ENCODE measurements at places on chromosomes 11 and 22. TPM values are rescaled to one million over a fixed set of nuclear protein-coding genes. Genes with fewer than 3 reads are reported as not detected.

- no peaks in the 10 kb centered on the region for H3K27me3 ChIP-seq
- H3K27ac ChIP-seq = no peak overlapping the region
- H3K4me3 ChIP-seq = peak overlapping the region; percentile 31
- H3K4me1 ChIP-seq = no peaks in the 10 kb centered on the region
- DNase-seq = peak; percentile 59
These were observed 1.9 kb upstream of the PEX26 start for GRCh38 chr22:18075720-18076497.

- no peaks in the 10 kb centered on the region for H3K36me3 ChIP-seq
- H3K27me3 ChIP-seq = no peaks in the 10 kb centered on the region
- H3K27ac ChIP-seq = no peak overlapping the region
- H3K4me1 ChIP-seq = no peaks in the 10 kb centered on the region
- H3K4me3 ChIP-seq = no peak overlapping the region
- no peak for DNase-seq
These were observed 182.8 kb upstream of the SESN3 start for GRCh38 chr11:95413761-95414160.

- H3K27ac ChIP-seq = no peak overlapping the region
- H3K4me3 ChIP-seq = no peak overlapping the region
- no peaks in the 10 kb centered on the region for H3K4me1 ChIP-seq
- no peaks in the 10 kb centered on the region for H3K27me3 ChIP-seq
- no peak for DNase-seq
These were observed 3.3 kb downstream of the TTLL1 start for GRCh38 chr22:43085658-43086606.

DNA sequence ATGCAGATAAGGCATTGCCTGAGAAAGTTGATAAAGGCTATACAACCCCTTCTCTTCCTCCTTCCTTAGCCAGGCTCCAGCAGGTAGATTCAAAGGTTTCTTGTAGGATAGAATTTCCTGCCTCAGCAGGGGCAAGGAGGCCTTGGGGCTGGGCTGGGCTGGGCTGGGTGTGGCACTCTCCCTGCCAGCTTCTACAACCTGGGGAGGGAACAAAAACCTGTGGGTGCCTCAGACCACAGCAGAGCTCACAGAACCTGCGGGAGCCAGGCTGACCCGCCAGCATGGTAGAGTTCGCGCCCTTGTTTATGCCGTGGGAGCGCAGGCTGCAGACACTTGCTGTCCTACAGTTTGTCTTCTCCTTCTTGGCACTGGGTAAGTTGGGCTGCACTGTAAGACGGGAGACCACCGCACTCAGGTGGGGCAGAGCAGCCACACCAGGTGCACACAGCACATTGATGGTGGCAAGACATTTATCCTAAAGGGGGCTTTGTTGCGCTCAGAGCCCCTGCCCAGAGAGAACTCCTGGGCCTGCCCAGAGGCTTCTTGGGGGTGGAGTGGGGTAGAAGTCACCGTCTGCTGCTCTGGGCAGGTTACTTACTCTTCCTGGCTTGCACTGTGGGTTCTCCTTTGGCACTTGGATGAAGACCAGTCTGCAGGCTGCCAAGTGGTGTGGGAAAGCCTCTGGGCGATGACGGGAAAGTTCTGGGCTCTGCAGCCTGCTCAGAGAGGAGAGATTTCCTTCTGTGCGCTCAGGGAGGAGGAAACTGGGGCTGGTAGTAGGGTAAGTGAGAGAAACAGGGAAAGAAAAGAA lies at the start of gene MOGAT2:
TSS of gene MOGAT2 (plus strand) at position 231 of the 811 bp plus-strand sequence. CDS start at position 282, 51 bp downstream.
- H3K27ac ChIP-seq = no peak within 1 kb of the TSS
- peaks cover 15% of the 10 kb centered on the region for H3K27me3 ChIP-seq
- H3K4me3 ChIP-seq = no peak within 1 kb of the TSS
- DNase-seq = no peak

GRCh38 chr11:132472411-132473172 lies 1059.7 kb downstream of the OPCML start:
- H3K4me1 ChIP-seq = no peaks in the 10 kb centered on the region
- no peak overlapping the region for H3K4me3 ChIP-seq
- DNase-seq = no peak
- no peak overlapping the region for H3K27ac ChIP-seq
- H3K27me3 ChIP-seq = no peaks in the 10 kb centered on the region

CRY2 gene
- 14.5 TPM for total RNA-seq

Data from H9 (cell line).